ENCODE measurements at places on chromosomes 12 and 14.

GRCh38 chr12:30830751-30831150 lies 76.0 kb upstream of the CAPRIN2 start:
- no peak for DNase-seq

DNA sequence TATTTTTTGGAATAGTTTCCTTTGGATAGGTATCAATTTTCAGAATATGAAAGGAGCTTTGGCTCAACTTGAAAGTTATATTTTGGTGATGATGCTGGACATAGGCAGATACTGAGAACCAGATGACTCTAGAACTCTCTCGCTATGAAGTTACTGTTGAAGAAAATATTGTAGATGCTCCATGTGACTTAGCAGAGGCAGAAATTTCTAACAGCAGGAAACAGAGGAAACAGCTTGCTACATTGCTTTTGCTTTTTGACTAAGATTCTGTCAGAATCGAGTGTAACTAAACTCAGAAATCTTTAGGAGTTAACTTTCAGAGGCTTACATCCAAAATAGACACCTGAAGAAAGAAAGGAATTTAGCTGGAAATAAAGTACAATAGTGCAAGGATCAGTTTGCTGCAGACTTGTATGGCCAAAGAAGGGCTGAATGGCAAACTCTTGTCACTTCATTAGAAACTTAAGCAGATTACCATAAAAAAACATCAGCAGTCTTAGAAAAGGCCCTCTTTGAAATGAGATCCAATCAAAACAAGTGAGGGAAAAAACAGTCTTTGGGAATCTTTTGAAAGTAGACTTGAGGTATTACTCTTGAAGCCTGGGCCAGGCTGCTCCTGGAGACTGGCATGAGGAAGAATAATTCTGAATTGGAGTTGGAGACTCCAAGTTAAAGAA lies 911.8 kb downstream of the FSCB start:
- no peak for DNase-seq

DNA sequence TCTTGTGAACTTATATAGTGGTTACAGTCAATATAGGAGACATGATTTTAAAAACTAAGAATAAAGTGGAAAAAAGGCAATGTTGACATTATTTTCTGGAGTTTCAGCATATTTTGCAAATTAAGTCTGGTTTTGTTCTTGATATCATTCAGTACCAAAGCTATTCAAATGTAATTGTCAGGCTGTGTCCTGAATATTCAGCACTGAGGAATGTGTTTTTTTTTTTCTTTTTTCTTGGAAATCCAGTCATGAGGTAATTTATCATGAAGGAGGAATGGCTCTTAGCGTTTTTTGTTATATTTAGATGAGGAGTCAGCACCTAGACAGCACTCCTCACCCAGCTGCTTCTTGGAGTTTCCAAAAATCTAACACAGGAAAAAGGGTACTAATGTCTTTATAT lies 225.5 kb downstream of the CCDC91 start:
- no peak for DNase-seq

DNA sequence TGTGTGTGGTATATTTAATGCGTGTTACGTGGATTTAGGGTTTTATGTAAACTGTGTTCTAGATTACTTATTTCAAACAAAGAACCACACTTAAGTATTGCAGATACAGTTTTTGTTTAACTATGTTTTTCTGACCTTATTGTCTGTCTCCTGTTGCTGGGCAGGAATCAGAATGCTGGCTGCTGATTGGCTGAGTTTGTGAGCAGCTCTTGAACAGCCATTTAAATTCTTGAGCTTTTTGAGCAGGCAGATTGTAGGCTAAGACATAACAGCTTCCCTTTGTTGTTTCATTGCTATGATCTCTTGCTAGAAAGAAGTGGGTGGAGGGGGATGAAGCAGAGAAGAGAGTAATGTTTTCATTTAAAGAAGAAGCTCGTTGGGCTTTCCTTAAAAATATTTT lies 52.2 kb downstream of the ATF7IP start:
- peak; percentile 42 for DNase-seq

DNA sequence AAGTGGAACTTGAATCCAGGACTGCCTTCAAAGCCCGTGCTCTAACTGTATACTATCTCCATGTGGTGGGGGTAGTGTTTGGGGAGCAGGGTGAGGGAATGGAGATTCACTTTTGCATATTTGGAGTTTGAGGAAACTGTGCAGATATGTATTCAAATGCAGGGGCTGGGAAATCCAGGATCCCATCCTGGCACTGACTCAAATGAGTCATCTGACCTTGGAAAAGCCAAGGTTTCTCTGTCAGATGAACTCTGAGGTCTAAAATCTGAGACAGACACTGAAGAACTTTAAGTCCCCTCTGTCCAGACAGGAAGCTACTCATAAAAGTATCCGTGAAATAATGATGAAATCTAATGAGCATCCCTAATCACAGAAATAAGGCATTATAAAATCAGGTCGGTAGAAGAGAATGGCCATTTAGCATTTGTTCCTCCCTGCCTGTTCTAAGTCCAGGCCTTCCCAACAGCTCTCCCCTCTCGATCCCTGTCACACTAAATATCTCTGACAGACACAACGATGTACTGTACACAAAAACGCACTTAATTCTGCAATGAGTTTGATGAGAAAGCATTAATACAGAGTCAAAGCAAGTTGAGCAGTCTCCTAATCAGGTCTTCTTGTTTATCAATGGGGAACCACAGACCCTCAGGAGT lies 14.4 kb downstream of the NIN start:
- DNase-seq, result no peak

GRCh38 chr12:119393677-119394076 lies 59.1 kb downstream of the CCDC60 start:
- DNase-seq, result no peak
